Endothelial cell (in vitro differentiated cells): ENCODE measurements at places on chromosomes 3 and 15. TPM values are rescaled to one million over a fixed set of nuclear protein-coding genes. Genes with fewer than 3 reads are reported as not detected.

CCR8 gene
- total RNA-seq: not detected

MME gene
- total RNA-seq: 4.7 TPM

ZNF385D gene
- 0.41 TPM for total RNA-seq

CDCP1 gene
- 0.26 TPM for total RNA-seq

KIF7 gene
- total RNA-seq: 6.4 TPM

PAQR9 gene
- total RNA-seq: not detected

STXBP5L gene
- total RNA-seq: 14.6 TPM

ST3GAL6 gene
- total RNA-seq: 6.5 TPM

AGBL1 gene
- total RNA-seq: 0.03 TPM

SCN11A gene
- total RNA-seq: 0.69 TPM

BLM gene
- total RNA-seq: 11.5 TPM

GRCh38 chr3:15726881-15727280, 70.9 kb downstream of the ANKRD28 start:
- H3K27ac ChIP-seq: no peak overlapping the region
- DNase-seq: no peak
- H3K27me3 ChIP-seq: no peaks in the 10 kb centered on the region

DNA sequence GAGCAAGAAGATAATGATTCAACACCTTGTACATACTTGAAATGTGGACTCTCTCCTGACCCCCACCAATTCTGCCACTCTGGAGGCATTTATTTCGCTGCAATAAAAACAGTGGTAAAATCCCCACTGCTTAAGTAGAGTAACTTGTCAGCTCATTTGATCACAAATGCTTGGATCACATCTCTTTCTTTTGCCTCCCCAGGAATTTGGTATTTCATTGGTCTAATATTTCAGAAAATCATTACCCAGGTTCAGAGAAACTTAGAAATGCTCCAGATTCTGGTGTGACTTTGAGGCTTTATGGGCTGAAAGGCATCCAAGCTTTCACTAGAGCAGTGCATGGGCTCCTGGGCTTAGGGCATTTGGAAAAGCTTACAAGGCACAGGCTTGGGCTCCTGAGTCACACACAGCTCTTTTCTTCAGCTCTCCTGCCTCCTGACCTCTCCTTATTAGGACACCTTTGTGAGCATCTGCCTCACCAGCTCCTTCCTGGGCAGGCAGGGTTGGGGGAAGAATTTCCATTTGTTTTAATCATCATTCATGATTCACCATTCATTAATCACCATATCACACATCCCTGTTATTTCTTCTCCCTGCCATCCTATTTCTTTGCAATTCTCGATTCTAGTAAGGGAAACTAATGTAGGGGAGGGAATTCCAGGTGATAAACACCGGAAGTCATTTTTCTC, 22.5 kb downstream of the CDCP1 start:
- DNase-seq: no peak
- H3K4me3 ChIP-seq: no peak overlapping the region
- H3K27ac ChIP-seq: no peak overlapping the region
- H3K36me3 ChIP-seq: no peaks in the 10 kb centered on the region

DNA sequence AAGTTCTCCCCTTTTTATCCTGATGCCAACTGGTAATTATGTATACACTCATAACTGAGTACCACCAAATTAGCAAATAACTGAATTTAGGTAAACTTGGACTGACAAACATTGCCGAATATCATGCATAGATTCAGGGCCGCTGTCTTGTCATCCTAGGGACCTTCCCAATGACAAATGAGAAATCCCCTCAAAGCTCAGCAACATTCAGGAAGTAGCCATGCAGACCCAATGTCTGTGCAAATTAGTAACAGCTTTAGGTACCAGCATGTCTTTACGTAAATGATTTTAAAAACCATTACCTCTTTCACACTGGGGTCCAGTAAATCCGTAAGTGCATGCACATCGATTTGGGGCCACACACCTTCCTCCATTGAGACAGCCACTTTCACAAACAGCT, 49.5 kb downstream of the FBN1 start:
- H3K36me3 ChIP-seq: no peaks in the 10 kb centered on the region
- H3K4me3 ChIP-seq: no peak overlapping the region
- no peak for DNase-seq
- H3K4me1 ChIP-seq: peaks cover 2% of the 10 kb centered on the region

- peaks cover 3% of the 10 kb centered on the region for H3K27me3 ChIP-seq
- no peak for DNase-seq
- no peak overlapping the region for H3K27ac ChIP-seq
- peaks cover 19% of the 10 kb centered on the region for H3K4me1 ChIP-seq
- no peaks in the 10 kb centered on the region for H3K36me3 ChIP-seq
These were observed 68.5 kb downstream of the FMN1 start for GRCh38 chr15:33125894-33126537.

DNA sequence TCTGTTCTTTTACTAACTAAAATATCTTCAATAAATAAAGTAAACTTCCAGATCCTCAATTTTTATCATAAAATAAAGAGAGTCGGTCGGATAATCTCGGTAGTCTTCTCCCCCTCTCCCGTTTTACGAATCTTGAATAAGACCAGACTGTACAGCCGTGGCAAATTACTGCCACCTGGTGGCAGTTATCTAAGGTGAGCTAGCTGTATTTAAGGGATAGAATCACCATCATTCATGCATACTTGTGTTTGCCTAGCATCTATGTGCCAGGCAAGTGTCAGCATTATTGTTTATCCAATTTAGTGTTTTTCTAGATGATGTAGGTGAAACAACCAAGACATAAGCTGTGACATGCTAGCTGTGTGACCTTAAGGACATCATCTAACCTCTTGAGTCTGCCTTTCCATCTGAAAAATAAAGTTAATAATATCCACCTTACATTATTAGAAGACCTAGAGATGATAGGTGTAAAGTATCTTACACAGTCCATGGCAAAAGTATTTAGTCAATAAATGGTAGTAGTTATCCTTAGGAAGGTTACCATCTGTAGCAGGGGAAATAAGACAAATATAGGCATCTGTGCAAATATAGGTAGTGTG, 21.3 kb downstream of the DUT start:
- no peaks in the 10 kb centered on the region for H3K36me3 ChIP-seq
- H3K27me3 ChIP-seq: no peaks in the 10 kb centered on the region
- no peak overlapping the region for H3K4me3 ChIP-seq
- peak; percentile 58 for DNase-seq

- no peak overlapping the region for H3K27ac ChIP-seq
- H3K4me1 ChIP-seq: no peaks in the 10 kb centered on the region
- H3K4me3 ChIP-seq: no peak overlapping the region
These were observed 475.2 kb upstream of the TGFBR2 start for GRCh38 chr3:30131191-30131590.

- peaks cover 2% of the 10 kb centered on the region for H3K4me1 ChIP-seq
- peaks cover 15% of the 10 kb centered on the region for H3K36me3 ChIP-seq
- DNase-seq: no peak
These were observed 10.0 kb downstream of the IQSEC1 start for GRCh38 chr3:13063225-13063624.

- no peak overlapping the region for H3K4me3 ChIP-seq
- H3K27ac ChIP-seq: no peak overlapping the region
- H3K27me3 ChIP-seq: peaks cover 2% of the 10 kb centered on the region
- DNase-seq: no peak
- no peaks in the 10 kb centered on the region for H3K4me1 ChIP-seq
These were observed 29.3 kb downstream of the RFT1 start for GRCh38 chr3:53100818-53101466.

DNA sequence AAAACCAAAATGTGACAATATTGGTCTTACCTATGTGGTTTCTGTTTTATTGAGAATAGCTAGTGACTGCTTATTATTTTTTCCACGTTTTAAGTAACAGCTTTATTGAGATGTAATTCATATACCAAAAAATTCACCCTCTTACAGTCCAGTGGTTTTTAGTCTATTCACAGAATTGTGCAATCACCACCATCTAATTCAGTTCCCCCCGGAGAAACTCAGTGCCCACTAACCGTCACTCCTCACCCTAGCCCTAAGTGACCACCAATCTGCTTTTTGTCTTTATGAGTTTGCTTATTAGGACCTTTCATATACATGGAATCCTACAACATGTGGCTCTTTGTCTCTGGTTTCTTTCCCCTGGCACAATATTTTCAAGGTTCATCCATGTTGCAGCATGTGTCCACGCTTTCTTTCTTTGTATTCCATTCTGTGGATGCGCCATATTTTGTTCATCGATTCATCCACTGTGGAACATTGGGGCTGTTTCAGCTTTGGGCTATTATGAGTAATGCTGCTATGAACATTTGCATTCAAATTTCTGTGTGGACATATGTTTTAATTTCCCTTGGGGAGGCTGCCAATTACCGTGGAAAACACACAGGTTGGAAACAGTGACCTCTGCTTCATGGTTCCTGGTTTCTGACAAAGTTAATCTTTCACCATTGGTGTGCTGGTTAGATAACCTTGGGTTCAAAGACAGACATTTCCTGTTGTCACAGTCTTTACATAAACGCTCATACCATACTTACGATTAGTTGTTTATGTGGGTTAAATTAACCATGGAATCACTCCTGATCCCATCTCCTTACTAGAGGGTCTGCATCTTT, 3.2 kb upstream of the BCL2L10 start:
- H3K36me3 ChIP-seq: no peaks in the 10 kb centered on the region
- DNase-seq: no peak
- H3K4me1 ChIP-seq: peaks cover 7% of the 10 kb centered on the region
- peaks cover 3% of the 10 kb centered on the region for H3K27me3 ChIP-seq

DNA sequence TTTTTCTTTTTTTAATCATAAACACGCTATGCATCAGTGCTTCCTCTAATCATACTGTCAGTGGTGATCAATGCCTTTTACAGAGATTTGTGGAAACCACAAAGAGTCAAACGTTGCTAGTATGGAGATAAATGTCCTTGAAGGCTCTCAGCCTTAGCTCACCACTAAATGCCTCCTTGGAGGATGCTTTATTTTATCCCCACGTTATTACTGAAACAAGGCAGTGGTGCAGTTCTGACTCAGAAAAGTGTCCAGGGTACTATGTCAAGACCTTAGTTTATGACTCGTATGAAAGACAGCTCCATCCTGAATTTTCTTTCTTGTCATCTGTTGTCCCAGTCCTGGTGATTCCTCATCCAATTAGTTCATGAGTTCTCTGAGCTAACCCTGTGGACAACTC, 1146.7 kb downstream of the IGSF11 start:
- no peak overlapping the region for H3K4me3 ChIP-seq
- H3K4me1 ChIP-seq: no peaks in the 10 kb centered on the region
- H3K27me3 ChIP-seq: no peaks in the 10 kb centered on the region
- no peaks in the 10 kb centered on the region for H3K36me3 ChIP-seq
- DNase-seq: no peak

GRCh38 chr3:98333989-98334606, 19.6 kb upstream of the OR5K4 start:
- H3K27me3 ChIP-seq: peaks cover 3% of the 10 kb centered on the region
- H3K27ac ChIP-seq: no peak overlapping the region
- no peak for DNase-seq
- no peaks in the 10 kb centered on the region for H3K36me3 ChIP-seq
- H3K4me3 ChIP-seq: no peak overlapping the region

- peaks cover 4% of the 10 kb centered on the region for H3K27me3 ChIP-seq
- H3K4me3 ChIP-seq: no peak overlapping the region
- DNase-seq: no peak
These were observed 312.9 kb upstream of the RASGRP1 start for GRCh38 chr15:38877471-38877870.

GRCh38 chr15:67096546-67097294, 31.3 kb downstream of the SMAD3 start:
- no peaks in the 10 kb centered on the region for H3K27me3 ChIP-seq
- no peaks in the 10 kb centered on the region for H3K36me3 ChIP-seq
- no peak overlapping the region for H3K27ac ChIP-seq
- H3K4me3 ChIP-seq: no peak overlapping the region
- peaks cover 7% of the 10 kb centered on the region for H3K4me1 ChIP-seq
- DNase-seq: no peak

GRCh38 chr15:25498835-25499234, 60.0 kb upstream of the UBE3A start:
- H3K4me1 ChIP-seq: no peaks in the 10 kb centered on the region
- H3K36me3 ChIP-seq: no peaks in the 10 kb centered on the region
- H3K27ac ChIP-seq: no peak overlapping the region
- H3K27me3 ChIP-seq: no peaks in the 10 kb centered on the region

GRCh38 chr15:38427380-38427779, 26.5 kb upstream of the FAM98B start:
- H3K27me3 ChIP-seq: peaks cover 1% of the 10 kb centered on the region
- DNase-seq: no peak
- no peaks in the 10 kb centered on the region for H3K36me3 ChIP-seq
- no peak overlapping the region for H3K4me3 ChIP-seq
- H3K4me1 ChIP-seq: no peaks in the 10 kb centered on the region

DNA sequence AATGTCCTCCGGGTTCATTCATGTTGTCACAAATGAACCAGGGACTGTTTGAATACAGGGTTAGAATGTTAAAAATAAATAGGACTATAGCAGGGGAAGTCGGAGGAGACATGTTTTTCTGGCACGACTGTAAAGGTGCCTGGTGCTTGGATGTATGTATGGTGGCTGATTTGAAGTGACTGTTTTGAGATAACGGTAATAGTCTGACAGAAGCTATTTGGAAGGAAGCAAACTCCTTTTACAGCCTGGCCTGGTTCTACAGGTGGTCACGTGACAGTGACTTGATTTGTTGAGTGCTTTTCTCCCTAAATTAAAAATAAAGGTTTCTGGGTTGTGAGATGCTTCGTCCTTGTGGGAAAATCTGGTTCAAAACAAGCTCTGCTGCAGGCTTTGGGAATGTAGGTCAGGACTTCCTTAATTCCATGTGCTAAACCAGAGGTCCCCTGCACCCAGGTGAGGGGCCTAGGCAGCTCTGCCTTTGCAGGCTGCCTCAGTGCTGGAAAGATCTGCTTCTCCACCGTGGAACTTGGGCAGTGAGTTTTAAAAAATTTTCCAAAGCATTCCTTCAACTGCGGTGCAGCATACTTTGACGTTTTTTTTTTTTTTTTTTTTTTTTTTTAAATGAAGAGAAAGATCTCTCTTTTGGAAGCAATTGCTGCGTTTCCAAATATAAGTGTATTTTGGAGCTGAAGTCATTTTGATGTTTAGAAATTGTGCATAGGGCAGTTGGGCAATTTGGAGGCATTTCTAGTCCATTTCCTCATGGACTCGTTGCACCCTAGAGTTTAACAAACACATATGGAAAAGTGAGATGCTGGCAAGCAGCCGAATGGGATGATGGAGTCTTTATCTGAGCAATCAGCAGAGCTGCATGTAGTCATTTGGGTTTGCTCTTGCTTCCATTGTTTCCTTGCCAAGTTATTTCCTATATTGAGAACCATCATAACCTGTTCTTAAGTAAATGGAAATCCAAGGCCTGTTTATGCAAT, 30.9 kb downstream of the ITPR1 start:
- peaks cover 21% of the 10 kb centered on the region for H3K4me1 ChIP-seq
- peak overlapping the region; percentile 35 for H3K4me3 ChIP-seq
- H3K27me3 ChIP-seq: no peaks in the 10 kb centered on the region
- DNase-seq: no peak
- peaks cover 13% of the 10 kb centered on the region for H3K36me3 ChIP-seq

GRCh38 chr3:27307566-27307965, 61.6 kb downstream of the NEK10 start:
- no peaks in the 10 kb centered on the region for H3K4me1 ChIP-seq
- H3K36me3 ChIP-seq: no peaks in the 10 kb centered on the region
- DNase-seq: no peak
- H3K27ac ChIP-seq: no peak overlapping the region
- no peaks in the 10 kb centered on the region for H3K27me3 ChIP-seq
